ENCODE measurements at places on chromosomes 12 and 14.

DNA sequence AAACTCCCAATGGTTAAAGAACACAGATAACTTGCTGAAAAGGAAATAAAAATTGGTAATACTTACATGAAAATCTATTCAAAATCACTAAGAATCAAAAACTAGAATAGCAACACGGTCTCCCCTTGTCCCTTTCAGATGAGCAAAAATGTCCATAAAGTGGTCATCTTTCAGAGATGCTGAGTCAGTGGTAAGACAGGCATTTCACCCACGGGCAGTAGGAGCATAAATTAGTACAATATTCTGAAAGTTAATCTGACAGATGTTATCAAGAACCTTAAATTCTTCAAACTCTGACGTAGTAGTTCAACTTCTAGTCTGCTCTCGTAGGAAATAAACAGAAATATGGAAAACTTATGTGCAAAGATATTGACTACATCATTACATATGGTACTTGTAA lies 33.1 kb upstream of the GNPNAT1 start:
- H3K36me3 ChIP-seq: no peaks in the 10 kb centered on the region
- H3K27ac ChIP-seq: no peak overlapping the region
- no peaks in the 10 kb centered on the region for H3K4me1 ChIP-seq
- DNase-seq: no peak
- no peaks in the 10 kb centered on the region for H3K27me3 ChIP-seq

DNA sequence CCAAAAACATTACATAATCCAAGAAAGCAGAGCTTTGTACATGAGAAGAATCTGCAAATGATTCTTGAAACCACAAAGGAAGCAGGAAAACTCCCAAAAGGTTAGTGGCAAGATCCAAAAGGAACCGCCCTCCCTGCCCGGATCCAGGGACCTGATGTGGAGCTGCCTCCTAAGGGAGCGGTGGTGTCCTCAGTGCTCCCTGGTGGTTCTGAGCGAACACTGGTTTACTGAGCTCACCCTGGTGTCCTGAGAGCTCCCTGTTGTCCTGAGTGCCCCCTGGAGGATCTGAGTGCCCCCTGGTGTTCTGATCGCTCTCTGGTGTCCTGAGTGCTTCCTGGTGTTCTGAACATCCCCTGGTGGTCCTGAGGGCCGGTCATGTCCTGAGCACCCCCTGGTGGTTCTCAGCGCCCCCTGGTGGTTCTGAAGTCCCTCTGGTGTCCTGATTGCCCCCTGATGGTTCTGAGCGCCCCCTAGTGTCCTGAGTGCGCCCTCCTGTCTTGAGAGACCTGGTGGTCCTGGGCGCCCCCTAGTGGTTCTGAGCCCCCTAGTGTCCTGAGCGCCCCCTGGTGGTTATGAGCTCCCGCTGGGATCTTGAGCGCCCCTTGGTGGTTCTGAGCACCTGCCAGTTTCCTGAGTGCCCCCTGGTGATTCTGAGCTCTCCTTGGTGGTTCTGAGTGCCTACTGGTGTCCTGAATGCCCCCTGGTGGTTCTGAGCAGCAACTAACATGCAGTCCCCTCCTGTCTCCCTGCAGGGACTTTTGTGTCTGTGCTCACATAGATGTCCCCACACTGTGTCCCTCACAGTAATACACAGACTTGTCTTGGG lies 891.1 kb downstream of the TMEM121 start:
- no peaks in the 10 kb centered on the region for H3K36me3 ChIP-seq
- no peaks in the 10 kb centered on the region for H3K4me1 ChIP-seq
- no peak overlapping the region for H3K27ac ChIP-seq
- DNase-seq: no peak
- H3K4me3 ChIP-seq: no peak overlapping the region
- no peaks in the 10 kb centered on the region for H3K27me3 ChIP-seq

- H3K27ac ChIP-seq: no peak overlapping the region
- no peaks in the 10 kb centered on the region for H3K36me3 ChIP-seq
- no peak for DNase-seq
- H3K4me1 ChIP-seq: peaks cover 3% of the 10 kb centered on the region
- no peaks in the 10 kb centered on the region for H3K27me3 ChIP-seq
Measured at GRCh38 chr12:32369202-32369601, 30.2 kb upstream of the FGD4 start.

- H3K4me1 ChIP-seq: no peaks in the 10 kb centered on the region
- H3K27ac ChIP-seq: no peak overlapping the region
- H3K36me3 ChIP-seq: no peaks in the 10 kb centered on the region
- H3K27me3 ChIP-seq: no peaks in the 10 kb centered on the region
- no peak for DNase-seq
Measured at GRCh38 chr14:74190927-74191575, 48.2 kb upstream of the VSX2 start.

- H3K4me3 ChIP-seq: no peak overlapping the region
- no peaks in the 10 kb centered on the region for H3K36me3 ChIP-seq
- no peaks in the 10 kb centered on the region for H3K4me1 ChIP-seq
- no peak for DNase-seq
- no peaks in the 10 kb centered on the region for H3K27me3 ChIP-seq
Measured at GRCh38 chr12:29301114-29301513, 79.9 kb downstream of the ERGIC2 start.

DNA sequence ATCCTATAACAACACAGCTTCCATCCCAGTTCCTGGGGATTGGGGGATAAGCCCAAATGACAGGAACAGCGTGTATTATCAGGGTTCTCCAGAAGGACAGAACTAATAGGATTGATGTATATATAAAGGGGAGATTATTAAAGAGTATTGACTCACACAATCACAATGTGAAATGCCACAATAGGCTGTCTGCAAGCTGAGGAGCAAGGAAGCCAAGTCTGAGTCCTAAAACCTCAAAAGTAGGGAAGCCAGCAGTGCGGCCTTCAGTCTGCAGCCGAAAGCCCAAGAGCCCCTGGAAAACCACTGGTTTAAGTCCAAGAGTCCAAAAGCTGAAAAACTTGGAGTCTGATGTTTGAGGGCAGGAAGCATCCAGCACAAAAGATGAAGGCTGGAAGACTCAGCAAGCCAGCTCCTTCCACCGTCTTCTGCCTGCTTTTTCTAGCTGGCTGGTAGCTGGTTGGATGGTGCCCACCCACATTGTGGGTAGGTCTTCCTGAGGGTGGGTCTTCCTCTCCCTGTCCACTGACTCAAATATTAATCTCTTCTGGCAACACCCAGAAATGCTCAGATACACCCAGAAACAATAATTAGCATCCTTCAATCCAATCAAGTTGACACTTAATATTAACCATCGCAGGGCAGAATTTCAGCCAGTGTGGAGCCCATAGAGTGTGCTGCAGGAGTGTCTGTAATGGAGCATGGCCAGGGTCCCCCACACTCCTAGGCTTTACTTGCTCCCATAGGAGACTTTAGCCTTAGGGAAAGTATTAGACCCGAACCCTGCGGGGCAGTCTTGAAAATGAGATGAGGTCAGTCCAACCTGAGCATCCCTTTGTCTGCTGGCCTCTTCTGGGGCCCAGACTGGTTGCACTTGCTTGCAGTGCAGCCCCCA lies 111.1 kb downstream of the SINHCAF start:
- no peak overlapping the region for H3K4me3 ChIP-seq
- H3K36me3 ChIP-seq: no peaks in the 10 kb centered on the region
- H3K27ac ChIP-seq: no peak overlapping the region
- no peaks in the 10 kb centered on the region for H3K27me3 ChIP-seq
- no peaks in the 10 kb centered on the region for H3K4me1 ChIP-seq
